Left cardiac atrium (tissue), 4 donors: ENCODE measurements at places on chromosomes 6 and 20. TPM values are rescaled to one million over a fixed set of nuclear protein-coding genes. Genes with fewer than 3 reads are reported as not detected.
A peak's percentile ranks its signal among the peaks of the same experiment; 100 is the strongest.

DNA sequence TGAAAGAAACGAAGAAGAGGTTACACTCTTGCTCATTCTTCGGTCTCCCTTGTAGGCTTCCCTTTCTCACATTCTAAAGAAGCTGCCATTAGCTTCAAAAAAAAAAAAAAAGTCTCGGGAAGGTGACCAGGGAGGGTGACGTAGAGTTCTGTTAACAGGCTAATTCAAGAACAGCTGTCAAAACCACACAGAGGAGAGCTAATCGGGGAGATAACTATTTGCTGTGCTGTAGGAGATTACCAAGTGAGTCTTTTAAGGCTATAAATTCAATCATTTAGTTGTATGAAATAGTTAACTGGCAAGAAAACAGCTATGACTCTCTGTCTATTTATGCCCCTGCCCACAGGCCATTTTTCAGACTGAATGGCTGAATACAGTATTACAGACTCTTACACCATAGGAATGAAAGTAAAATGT, 256.8 kb downstream of the SYNE1 start:
- DNase-seq = no peak

The MRAP2 gene
- 1.2 TPM for total RNA-seq

- DNase-seq = peak; percentile 88
These were observed at the start of gene DTNBP1 for GRCh38 chr6:15662326-15663129. Gene DTNBP1 (minus strand): TSS chr6:15663028. CDS start chr6:15662869, 159 bp downstream.

GRCh38 chr6:63805808-63806572, 170.4 kb downstream of the PHF3 start:
- no peak for DNase-seq

DNA sequence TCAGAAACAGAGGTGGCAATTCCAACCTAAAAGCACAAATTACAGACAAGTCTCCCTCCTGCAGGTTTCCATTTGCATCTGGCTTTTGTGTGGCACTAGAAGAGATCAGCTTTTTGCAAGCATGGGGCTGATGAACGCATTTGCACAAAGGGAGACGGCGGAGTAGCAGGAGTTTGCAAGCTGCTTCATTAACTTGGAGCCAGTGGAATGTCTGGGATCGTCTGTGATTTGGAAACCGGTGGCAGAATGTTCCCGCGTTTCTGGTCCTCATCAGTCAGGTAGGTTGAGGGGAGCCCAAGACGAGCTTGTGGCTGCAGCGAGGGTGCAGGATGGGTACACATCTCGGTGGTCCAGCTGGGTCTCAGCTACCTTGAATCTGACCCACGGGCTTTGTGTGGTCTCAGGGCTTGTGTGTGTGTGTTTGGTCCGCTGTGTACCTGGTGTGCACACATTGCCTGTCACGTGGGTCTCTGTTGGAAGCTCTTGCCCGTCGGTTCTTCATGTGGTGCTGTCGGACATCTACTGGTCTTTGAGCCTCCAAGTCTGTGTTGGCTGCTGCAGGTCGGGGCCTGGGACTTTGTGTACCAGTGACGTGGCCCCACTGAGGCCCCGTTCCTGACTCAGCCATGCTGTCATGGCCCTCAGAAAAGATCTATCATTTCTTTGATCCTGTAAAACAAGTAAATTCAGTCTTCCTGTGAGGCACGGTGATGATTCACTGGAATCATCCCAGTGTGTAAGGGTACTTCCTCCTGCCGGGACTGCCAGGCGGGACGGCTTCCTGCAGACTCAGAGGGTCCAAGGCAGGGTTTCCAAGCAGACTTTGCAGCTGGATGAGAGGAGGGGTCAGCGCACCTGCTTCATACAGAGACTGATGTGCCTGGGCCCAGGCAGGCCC, 12.4 kb upstream of the MYT1 start:
- no peak for DNase-seq

- DNase-seq = no peak
These were observed 1.6 kb downstream of the SLC22A7 start for GRCh38 chr6:43299338-43300293.

- no peak for DNase-seq
These were observed 1.3 kb downstream of the RNF146 start for GRCh38 chr6:127267646-127268625.

GRCh38 chr6:127813699-127814027, 87.2 kb downstream of the THEMIS start:
- DNase-seq = no peak

DNA sequence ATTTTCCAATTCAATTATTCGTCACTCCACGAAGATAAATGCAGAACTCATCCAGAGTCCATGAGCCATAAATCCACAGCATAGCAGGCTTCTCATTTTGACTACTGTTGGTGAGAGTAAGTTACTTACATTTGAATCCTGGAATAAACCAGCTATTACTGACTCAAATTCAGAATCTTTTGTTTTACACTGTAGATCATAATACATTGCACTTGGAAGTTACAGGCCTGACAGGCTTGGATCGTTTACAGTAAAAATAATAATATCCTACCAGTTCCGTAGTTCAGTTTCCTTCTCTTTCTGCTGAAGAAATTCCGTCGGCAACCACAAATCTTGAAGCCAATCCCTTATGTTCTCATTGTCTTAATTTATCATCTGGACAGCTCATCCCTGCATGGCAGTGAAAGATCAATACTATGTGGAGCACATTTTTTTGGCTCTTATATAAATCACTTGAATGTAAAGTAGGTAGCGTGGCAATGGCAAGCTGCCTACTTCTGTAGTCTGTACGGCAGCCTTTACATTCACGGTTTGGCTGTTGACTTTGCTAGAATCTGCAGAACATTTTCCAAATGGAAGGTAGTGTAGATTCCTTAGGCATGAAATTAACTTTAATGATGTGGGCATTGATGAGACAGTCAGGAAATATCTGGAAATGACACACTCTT, 142.9 kb downstream of the WDR27 start:
- DNase-seq = no peak
